Right renal cortex interstitium (tissue), 3 donors: ENCODE measurements at places on chromosomes 5 and 9.

- DNase-seq, result no peak
Measured at GRCh38 chr5:1666812-1667588, 132.6 kb downstream of the MRPL36 start.

- no peak for DNase-seq
Measured at GRCh38 chr5:61493973-61494372, 161.9 kb downstream of the ZSWIM6 start.

DNA sequence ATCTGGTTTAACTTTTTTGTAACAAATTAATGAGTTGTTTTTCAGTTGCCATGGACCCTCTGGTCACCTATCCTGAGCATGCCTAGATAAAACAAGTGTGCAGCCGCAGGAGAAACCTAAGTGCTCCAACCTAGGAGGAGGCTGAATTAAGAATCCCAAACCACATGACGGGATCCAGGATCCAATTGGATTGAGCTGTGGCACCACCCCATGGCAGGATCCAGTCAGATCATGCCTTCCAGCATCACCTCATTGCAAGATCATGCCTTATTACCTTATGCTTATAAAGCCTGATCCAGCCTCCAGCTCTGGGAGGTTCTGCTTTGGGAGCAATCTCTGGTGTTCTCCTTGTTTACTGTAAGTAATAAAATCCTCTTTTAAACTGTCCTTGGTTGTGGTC lies 662.0 kb downstream of the TLR4 start:
- DNase-seq, result no peak

DNA sequence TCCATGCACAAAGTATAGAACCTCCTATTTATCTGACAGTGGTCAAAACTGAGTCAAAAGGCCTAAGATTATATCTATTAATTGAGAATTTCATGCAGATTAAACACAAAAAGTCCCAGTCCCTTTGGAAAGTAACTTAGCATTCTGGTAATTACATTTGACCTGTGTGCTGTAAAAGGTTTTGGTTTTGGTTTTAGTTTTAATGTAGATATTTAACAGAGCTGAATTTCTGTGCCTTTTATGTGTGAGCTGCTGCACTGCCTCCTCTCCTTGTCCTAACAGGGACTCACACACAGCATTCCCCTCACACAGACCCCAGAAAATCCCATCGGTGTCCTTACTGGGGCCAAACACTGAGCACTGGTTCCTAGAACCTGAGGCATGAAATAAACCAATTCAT lies 31.0 kb upstream of the FSD1L start:
- DNase-seq, result no peak

GRCh38 chr5:16912080-16912479 lies 24.0 kb downstream of the MYO10 start:
- DNase-seq, result no peak

DNA sequence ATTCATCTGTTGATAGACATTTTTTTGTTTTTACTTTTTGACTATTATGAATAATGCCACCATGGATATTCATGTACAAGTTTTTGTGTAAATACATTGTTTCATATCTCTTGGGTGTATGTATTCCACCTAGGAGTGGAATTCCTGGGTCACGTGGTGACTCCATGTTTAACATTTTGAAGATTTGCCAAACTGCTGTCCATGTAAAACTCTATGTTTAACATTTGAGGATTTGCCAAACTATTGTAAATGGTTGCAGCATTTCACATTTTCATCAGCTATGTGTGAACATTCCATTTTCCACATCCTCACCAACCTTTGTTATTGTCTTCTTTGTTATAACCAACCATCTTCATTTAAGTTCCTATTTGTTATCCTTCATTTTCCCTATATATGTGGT lies 12.2 kb downstream of the TMEFF1 start:
- no peak for DNase-seq

DNA sequence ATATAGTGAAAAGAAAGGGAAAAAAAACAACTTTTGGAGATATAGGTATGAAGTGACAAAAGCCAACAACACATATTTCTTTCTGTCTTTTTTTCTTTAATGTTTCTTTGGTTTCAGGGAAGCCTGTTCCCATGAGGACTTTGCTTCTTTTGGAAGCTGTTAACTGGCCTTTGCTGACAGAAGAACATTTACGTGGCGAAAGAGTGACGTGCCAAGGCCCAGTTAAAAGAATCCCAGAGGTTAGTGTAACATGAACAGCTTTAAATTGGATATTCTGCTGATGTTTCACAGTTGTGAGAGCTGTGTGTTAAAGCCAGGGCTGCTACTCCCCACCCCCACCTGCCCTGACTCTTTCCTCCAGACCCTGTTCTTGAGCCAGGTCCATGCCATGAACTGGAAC lies 275.9 kb downstream of the CRB2 start:
- DNase-seq, result no peak

GRCh38 chr5:76971511-76971910 lies 18.7 kb downstream of the CRHBP start:
- no peak for DNase-seq

- DNase-seq, result no peak
Measured at GRCh38 chr5:141737535-141737934, 55.5 kb upstream of the ARAP3 start.

- no peak for DNase-seq
Measured at GRCh38 chr9:109277451-109277850, 43.4 kb downstream of the EPB41L4B start.

DNA sequence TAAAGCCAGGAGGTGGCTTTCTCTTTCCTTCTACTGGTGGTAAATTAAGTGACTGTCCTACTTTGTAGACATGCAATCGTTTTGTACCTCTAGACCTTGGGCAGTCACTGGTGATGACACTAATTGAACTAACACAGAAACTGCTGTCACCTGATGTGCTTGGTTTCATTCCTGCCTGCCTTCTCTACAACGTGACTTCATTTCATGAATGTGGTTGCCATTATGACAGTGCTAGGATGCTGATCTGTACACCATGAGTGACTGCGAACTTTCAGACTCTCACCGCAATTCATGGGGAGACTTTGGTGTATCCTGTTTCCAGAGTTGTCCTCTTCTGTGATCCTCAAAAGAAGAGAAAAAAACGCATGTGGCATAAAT lies 47.5 kb downstream of the UBE2QL1 start:
- DNase-seq, result no peak

- DNase-seq, result no peak
Measured at GRCh38 chr9:16246785-16247184, 623.7 kb downstream of the BNC2 start.

GRCh38 chr5:78644741-78645300 lies 3.8 kb downstream of the LHFPL2 start:
- no peak for DNase-seq

GRCh38 chr9:70195456-70195855 lies 63.3 kb upstream of the SMC5 start:
- no peak for DNase-seq
